Inflammatory macrophage (primary cell): ENCODE measurements at places on chromosomes 4 and X.

- DNase-seq, result no peak
Observed at GRCh38 chr4:181151856-181152255, 1091.3 kb upstream of the TENM3 start.

DNA sequence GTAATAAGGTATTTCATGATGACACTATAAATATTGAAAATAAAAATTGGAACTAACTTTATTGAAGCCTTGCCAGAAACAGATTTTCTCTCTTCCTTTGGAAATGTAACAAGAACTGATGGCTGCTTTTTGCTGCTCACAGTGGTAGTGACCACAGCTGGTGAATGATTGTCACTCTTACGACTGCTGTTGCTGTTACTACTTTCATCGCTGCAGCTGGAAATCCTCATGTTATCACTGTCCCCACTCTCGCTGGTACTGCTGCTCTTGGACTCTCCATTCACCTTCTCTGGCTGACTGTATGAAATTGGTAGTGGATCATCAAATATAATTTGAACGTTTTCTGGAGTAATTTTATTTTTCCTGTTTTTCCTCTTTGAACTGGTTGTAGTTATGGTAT is 28.5 kb upstream of the COX18 start:
- DNase-seq, result no peak

DNA sequence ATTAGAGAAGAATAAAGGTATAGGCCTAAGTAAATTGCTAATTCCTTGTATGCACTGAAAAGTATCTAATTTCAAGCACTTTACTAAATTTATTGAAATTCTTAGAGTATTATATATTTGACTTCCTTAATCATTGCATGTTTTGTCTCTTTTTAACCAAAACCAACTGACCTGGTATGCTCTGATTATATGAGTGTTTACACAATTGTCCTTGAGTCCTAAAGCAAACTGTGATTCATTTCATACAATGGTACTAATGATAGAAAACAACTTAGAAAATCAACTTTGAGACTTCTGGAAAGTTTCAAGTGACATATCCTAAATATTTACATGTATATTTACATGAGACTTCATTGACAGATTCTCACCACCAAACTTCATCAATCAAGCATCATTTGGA is 1177.1 kb downstream of the ADGRL3 start:
- DNase-seq, result no peak

DNA sequence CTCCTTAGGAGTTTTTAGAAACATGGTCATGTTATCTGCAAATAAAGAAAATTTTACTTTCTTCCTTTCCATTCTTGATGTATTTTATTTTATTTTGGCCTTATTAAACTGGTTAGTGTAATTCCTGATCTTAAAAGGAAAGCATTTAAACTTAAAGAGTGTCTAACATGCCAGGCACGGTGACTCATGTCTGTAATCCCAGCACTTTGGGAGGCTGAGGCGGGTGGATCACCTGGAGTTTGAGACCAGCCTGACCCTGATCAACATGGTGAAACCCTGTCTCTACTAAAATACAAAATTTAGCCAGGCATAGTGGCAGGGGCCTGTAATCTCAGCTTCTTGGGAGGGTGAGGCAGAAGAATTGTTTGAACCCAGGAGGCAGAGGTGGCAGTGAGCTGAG is 281.3 kb downstream of the PTTG2 start:
- DNase-seq, result no peak

DNA sequence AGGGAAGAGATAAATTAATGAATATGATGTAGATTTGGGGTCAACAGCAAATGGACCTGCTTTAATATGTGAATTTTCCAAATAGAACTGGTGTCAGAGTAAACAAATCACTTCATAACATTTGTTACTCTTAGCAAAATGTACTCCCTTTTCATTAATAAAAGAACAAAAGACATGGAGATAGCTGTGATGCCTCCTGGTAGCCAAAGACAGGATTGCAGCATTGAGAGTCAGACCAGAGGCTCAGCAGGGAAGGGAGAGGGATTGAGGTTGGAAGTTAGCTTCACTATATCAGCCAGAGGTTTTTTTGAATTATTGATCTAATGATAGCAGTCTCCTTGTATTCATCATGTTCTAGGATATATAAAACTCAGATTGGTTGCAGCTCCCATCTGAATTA is 17.4 kb upstream of the RAB40A start:
- DNase-seq, result no peak
